ENCODE measurements at places on chromosomes 3 and 15.

GRCh38 chr3:123258359-123258758, 56.6 kb downstream of the SEC22A start:
- no peak for DNase-seq

DNA sequence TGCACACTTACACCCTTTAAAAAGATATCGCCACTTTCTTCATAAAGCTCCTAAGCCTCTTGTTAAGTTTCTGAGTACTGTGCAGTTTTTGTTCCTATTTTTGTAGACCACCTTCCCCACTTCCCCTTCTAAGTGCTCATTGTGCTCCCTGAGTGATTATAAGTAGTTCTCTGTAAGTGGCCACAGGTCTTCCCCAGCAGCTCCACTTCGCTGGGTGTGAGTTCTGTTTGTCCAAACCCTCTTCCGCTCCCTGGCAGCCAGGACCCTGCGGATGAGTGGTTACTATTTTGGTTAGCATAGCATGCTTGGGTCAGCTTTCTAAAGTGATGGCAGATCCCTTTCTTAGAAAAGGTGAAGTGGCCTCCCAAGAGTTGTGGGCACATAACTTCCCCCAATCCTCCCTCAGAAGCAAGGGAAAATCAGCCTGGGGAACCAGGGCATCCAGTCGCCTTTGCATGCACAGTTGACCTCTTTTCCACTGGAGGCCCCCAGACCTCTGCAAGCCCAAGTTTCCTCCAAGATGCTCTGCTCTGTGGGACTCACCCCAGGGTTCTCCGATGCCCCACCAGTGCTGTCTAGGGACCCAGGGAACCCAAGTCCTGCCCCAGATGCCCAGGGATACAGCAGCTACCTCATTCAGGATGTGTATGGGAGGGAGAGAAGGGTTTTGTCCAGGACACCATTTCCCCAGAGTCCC, 69.6 kb downstream of the ATP10A start:
- no peak for DNase-seq

- DNase-seq, result no peak
These were observed 4.1 kb downstream of the PXYLP1 start for GRCh38 chr3:141235661-141236171.

- no peak for DNase-seq
These were observed 50.0 kb upstream of the SMAD6 start for GRCh38 chr15:66651913-66652642.

GRCh38 chr3:76679541-76679940, 360.4 kb upstream of the ROBO2 start:
- no peak for DNase-seq

- DNase-seq, result no peak
These were observed 736.7 kb downstream of the NSUN3 start for GRCh38 chr3:94799420-94800060.

DNA sequence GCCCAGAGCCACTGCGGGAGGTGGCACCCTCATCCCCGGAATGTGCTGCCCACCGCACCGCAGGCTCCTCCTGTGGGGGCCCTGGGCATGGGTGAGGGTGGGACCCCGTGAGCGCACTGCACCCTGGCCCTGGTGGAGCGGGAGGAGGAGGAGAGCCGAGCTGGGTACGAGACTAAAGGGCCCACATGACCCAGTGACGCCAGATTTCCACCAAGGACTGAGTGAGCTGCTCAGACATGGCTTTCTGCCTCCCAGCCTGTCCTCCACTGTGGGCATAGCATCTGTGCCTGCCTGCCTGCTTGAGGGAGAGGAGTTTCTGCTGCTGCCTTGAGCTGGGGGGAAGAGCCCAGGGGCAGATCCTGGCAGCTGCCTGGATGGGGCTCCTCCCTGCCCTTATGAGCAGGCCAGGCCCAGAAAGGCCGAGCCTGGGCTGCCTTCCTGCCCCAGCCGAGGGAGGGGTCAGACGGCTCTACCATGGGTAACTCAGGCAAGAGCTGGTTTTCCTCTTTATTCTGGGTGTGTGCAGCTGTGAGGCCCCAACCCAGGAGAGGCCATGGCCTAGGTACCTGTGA, 88.4 kb downstream of the VGLL4 start:
- no peak for DNase-seq

DNA sequence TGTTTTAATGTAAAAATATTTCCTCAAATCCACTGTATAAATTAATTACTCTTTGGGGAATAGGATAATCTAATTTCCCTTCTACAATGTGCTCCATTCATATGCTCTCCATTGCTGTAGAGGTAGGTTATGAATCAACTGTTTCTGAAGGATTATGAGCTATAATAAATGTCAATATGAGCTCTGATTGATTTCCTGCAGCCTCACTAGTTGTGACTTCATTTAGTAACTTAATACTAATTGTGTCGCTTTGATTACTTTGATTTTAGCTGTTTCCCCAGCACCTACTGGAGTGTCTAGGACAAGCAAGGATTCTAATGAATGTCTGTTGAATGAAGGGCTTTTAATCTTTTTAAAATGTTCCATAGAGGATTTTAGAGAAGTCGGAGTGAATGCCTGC, 236.8 kb upstream of the NR2E3 start:
- DNase-seq, result no peak

DNA sequence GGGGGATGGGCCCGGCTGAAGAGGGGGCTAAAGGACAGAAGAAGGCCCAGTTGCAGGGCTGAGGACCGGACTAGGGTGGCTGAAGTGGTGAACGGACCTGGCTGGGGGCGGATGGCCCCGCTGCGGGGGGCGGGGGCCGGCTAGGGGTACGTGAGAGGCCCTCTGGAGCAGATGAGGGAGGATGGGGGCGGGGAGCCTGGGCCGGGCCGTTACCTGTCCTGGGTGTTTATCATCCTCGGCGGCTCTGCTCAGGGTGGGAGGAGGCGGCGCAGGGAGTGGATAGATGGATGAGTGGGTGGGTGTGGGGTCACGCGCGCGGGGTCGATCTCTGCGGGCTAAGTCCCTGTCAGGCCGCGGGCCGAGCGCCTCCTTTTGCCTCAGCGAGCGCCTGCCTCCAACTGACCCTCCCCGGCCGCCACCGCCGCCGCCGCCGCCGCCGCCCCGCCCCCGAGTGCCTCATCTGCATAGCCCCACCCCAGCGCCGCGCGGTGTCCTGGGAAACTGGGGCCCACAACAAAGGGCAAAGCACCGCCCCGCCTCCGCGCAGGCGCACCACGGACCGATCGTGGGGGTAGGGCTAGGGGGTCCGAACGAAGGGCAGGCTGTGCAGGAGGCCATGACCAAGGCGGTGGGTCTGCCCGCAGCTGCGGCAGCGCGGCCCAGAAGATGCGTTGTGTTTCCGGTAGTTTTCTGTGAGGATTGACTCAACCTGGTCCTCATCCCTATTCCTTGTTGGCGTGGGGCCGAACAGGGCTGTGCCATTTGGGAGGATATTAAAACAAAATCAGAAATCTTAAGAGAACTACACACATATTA, 72.4 kb downstream of the RBPMS2 start:
- DNase-seq, result peak; percentile 89

DNA sequence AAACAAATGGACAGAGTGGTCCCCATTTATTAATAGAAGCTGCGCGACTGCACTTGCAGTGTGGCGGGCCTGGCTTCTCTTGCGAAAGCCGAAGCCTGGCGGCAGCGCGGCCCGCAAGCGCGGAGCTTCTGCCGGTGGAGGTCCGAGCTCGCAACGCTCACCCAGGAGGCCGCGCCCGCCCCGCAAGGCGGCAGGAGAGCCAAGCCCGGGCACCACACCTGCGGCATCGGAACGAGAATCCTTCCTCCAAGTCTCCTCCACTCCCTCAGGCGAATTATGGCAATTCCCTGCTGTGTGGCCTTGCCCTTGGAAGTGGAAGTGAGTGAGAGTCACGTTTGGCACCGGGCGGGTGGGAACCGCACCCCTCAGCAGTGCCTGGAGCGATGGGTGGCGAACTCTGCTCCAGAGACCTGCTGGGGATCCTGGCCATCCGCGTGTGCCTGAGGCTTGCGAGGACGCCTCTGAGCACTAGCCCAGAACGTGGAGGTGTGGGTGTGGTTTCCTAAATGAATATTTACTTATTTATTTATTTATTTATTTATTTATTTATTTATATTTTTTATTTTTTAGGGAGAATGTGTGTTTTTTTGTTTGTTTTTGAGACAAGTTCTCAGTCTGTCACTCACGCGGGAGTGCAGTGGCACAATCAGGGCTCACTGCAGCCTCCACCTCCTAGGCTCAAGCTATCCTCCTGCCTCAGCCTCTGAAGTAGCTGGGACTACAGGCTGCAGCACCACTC, 133.7 kb upstream of the UBE2E1 start:
- no peak for DNase-seq

DNA sequence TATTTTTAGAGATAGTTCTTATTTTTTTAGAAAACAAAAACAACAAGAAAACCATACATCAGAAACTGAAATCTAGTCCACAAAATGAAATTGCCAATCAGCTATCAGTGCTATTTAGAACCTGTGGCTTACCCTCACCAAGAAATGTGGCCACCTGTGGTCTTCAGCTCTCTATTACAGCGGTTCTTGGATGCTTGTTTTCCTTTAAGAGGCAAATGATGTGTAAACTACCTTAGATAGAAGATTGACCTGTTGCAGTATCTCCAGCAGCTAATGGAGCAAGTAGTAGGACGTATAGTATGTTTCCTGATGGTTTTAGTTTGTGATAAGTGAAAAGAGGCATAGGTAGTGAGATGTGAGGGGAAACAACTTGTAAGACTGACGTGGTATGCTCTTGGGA, 21.2 kb downstream of the TFG start:
- no peak for DNase-seq

DNA sequence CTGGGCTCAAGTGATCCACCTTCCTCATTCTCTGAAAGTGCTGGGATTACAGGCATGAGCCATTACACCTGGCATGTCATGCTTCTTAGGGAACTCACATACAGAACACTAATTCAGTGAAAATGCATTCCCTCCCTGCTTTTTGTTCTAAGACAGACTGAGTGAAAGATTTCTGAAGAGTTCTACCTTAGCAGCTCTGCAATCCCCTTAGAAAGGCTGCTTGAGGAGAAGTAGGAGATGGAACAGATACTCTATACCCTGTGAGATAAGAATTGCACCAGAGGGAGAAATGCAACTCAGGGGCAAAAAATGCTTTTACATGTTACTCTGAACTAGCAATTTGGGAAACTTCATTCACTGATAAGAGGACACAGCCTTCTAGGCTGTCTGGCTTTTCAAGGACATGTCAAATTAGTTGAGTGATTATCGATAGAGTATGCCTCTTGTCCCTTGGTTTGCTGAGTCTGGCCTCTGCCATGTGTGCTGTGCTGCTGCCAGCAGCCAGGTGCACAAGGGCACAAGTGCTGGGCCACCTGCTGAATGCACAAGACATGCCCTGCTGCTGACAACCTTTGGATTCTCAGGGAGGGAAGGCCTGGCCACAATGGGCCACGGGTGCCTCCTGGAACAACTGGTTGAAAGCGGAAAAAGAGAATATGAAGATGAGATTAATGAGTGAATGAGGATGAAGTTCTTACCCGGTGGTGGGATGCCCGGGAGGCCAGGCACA, 17.8 kb downstream of the UQCC5 start:
- DNase-seq, result no peak

GRCh38 chr3:171615686-171616085, 155.5 kb upstream of the TNIK start:
- DNase-seq, result no peak

DNA sequence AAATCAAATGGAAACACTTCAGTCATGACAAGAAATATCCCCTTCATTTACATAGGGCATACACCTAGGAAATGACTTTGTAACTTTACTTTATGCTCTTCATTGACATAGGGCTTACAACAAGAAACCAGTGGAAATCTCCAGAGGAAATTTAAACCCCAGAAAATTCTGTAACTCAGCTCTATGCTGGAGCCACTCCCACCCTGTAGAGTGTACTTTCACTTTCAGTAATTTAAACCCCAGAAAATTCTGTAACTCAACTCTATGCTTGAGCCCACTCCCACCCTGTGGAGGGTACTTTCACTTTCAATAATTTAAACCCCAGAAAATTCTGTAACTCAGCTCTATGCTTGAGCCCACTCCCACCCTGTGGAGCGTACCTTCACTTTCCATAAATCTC, 987.1 kb upstream of the CADM2 start:
- no peak for DNase-seq

DNA sequence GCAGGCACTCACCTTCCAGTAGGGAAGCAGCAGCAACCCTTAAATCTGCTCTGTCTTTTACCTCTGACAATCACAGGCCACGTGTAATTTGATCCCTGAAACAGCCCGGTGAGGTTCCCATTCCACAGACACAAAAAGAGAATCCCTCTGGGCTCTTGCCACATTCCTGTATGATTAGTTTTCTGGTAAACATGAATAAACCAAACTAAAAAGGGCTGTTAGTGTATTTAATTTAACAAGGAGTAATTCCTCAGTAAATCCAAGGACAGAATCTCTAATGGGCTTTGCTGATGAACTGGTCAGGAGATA, 186.9 kb downstream of the FAM43A start:
- no peak for DNase-seq

GRCh38 chr3:129025108-129025507, 24.0 kb downstream of the EFCC1 start:
- DNase-seq, result no peak

- DNase-seq, result no peak
These were observed 396.2 kb upstream of the NAALADL2 start for GRCh38 chr3:174462916-174463315.

All from stimulated activated CD8-positive, alpha-beta memory T cell treated with anti-CD3 and anti-CD28 coated beads, Interleukin-15, amount 100 ng/mL, for 4 hours (primary cell).